ENCODE measurements at places on chromosomes 11 and 22.
A peak's percentile ranks its signal among the peaks of the same experiment; 100 is the strongest.

- no peak for DNase-seq
These were observed 54.4 kb downstream of the SLC17A6 start for GRCh38 chr11:22392561-22392960.

- DNase-seq, result no peak
These were observed 244.3 kb downstream of the BRD1 start for GRCh38 chr22:49583341-49583740.

DNA sequence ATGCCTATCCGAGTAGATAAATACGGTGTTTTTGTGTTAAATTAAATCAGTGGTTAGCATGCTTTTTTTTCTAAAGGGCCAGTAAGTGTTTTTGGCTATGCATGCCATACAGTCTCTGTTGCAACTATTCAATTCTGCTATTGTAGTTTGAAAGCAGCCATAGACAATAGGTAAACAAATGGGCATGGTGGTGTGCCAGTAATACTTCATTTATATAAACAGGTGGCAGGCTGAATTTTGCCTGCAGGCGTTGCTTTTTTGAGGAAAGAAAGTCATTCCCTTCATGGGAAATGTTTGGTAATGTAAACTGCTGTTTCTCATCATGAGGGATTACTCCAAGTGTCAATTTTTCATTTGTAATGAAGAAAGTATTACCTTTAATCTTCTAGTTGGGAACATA lies 106.5 kb downstream of the TMEM135 start:
- no peak for DNase-seq

DNA sequence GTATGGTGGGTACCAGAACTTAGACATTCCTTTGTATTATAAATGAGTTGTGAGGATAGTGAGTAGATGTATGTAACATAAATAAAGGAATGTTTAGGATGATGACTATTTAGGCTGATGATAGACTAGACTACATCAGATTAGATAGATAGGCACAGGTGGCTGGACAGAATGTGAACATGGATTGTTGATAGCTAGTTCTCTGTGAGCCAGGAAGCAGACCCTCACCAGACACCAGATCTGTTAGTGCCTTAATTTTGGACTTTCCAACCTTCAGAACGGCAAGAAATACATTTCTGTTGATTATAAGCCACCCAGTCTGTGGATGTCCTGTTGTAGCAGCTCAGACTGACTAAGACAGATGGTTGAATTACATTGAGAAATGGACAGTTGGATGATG lies 99.4 kb downstream of the SWAP70 start:
- no peak for DNase-seq

- DNase-seq, result no peak
These were observed 6.1 kb upstream of the WNT11 start for GRCh38 chr11:76212086-76213035.

- no peak for DNase-seq
These were observed 8.4 kb upstream of the ZBED4 start for GRCh38 chr22:49845241-49845640.

- DNase-seq, result no peak
These were observed 111.9 kb downstream of the MED15 start for GRCh38 chr22:20619045-20619892.

DNA sequence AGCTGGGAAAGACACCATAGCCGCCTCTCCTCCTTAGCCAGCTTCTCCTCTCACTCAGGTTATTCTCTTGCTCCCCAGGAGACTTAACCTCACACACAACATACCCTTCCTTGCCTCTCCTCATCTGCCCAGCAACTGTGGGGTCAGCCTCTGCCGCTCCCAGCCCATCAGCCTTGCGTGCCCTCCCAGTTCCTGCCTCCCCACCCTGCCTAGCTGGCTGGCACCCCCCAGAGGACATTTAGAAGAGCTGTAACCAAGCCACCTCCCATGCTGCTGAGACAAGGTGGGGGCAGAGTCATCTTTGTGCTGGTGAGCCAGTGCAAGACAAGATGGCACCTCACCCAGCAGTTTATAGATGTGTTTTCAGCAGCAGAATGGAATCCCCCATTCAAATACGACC lies 38.2 kb downstream of the TOM1 start:
- DNase-seq, result no peak

DNA sequence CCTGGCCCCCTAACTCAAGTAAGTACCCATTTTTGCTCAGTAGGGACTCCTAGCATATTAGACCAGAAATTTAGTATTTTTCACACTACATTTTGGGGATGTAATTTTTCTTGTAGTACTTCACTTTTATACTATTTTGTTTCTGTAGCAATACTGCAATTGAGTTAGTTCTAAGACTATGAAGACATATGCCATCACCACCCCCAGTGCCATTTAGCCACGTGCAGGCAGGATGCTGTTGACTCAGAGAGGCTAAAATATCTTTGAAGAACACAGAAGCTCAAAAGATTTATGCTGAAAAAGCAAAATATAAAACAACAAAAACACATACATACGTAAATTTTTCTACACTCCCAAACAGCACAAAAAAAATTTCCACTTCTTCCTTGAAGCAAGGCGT lies 29.1 kb upstream of the DLAT start:
- DNase-seq, result no peak

DNA sequence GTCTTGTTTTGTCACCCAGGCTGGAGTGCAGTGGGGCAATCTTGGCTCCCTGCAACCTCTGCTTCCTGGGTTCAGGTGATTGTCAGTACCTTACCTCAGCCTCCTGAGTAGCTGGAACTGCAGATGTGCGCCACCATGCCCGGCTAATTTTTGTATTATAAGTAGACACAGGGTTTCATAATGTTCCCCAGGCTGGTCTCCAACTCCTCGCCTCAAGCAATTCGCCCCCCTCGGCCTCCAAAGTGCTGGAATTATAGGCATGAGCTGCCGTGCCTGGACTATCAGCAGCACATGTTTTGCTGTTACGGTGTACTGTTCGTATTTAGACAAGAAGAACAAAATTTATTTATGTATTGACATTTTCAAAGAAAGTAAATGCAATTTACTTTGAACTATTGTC lies 34.8 kb downstream of the RAB39A start:
- DNase-seq, result no peak

GRCh38 chr11:16891964-16892363 lies 122.2 kb downstream of the PLEKHA7 start:
- DNase-seq, result no peak

DNA sequence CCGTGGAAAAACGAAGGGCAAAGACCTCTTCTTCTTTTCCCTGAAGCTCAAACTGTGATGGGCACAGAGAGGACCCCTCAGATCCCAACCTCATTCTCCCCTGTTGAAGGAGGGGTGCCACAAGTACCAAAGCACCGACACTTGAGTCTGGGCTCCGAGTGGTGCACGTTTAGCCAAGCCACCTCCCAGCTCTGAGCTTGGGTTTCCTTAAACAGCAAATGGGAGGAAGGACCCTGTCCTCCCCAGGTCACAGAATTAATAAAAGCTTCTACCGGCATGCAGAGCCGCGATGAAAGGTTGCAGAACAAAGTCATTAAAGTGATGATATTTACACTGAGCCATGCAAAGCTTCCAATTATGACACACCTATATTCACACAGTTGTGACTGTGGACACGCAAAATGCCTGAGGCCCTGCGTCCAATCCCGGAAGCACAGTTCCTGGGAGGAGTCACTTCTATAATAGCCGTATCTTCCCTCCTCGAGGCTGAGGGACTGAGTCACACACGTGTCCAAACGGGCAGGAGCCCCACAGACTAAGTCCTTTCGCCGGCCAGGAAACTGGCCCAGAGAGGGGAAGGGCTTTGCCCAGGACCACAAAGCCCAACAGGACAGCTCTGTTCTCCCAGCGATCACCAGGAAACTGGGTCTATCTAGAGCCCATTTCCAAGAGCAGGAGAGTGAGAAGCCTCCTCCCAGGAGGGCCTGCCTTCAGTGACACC lies 922 bp upstream of the CSNK1E start:
- peak; percentile 29 for DNase-seq

- no peak for DNase-seq
These were observed 89.4 kb upstream of the BMAL1 start for GRCh38 chr11:13188179-13188578.

- no peak for DNase-seq
These were observed 4.2 kb downstream of the ALDH3B1 start for GRCh38 chr11:68014157-68014946.

DNA sequence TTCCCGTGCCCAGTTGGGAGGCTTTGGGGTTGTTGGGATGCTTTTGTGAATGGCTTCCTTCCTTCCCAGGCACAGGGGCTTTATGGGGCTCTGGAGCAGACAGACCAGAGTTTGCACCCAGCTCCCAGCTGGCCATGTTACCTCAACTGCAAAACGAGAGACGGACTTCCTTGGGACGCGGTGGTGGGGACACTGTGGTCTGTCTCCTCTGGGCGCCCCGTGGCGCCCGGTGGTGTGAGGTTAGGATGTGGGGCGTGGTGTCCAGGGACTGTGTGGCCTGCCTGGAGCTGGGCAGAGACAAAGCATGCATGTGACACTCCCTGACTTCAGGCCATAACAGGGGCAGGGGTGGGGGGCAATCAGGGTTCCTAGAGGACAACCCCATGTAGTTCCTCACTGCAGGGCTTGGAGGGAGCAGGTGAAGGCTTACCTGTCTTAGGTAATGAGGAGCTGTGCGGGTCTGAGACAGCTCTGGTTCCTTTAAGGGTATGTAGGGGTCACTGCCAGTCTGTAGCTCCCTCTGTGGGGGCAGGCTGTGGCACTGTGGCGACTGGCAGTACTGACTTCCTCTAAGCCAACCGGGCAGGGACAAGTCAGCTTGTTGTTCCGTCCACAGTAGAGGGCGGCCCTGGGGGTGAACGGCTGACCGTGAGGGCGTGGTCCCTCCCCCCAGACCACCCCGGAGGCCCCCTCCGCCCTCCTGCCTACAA lies 14.4 kb downstream of the KCNQ1 start:
- no peak for DNase-seq

DNA sequence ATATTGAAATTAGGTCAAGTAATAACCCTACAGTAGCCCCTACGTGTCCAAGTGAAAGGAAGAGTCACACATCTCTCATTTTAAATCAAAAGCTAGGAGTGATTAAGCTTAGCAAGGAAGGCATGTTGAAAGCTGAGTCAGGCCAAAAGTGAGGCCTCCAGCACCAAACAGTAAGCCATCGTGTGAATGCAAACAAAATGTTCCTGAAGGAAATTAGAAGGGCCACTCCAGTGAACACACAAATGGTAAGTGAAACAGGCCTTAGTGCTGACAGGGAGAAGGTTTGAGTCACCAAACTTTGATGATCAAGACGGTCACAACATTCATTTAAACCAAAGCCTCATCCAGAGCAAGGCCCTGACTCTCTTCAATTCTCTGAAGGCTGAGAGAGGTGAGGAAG lies 127.2 kb downstream of the SHANK2 start:
- no peak for DNase-seq

Measured in caudate nucleus (tissue), 63 donors.